Stimulated activated CD8-positive, alpha-beta memory T cell treated with anti-CD3 and anti-CD28 coated beads, Interleukin-4, amount 100 ng/mL, for 48 hours (primary cell): ENCODE measurements at places on chromosomes 12 and 14.

- no peak for DNase-seq
Observed at GRCh38 chr14:22210026-22210425, 379.0 kb downstream of the DAD1 start.

DNA sequence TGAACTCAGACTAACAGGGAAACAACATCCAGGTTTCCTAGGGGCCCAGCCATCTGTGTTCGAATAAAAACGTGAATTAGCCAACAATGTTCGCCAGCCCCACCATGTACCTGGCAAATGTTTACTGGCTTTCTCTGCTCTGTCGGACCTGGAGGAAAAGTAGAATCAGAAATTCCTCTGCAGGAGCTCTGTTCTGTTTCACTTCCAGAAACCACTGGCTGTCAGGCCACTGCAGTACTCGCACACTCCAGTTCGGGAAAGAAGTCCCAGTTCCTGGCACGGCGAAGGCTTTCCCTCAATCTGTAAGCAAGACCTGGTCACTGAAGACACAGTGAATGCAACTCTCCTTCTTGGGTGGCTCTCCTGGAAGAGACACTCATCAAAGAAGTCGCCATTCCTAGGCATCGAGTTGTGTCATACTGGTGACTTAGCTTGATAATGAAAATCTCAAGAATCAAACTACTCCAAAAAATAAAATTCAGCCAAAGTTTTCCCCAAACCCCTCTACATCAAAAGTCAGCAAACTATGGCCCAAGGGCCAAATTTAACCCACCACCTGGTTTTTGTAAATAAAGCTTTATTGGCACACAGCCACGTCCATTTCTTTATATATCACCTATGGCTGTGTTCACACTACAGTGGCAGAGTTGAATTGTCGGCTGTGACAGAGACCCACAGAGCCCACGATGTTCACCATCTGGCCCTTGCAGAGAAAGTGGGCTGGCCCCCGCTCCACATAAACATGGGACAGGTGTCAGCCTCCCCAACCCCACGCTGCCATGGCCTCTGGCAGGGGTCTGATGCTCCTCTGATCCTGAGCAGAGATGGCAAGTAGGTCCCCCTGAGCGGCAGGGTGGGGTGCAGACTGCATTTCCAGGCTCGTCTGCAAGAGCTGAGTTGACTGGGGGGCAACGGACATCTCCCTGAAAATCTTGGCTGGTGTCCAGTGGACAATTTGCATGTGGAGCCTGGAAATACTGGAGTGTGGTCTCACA lies 189.2 kb upstream of the DIO3 start:
- DNase-seq = no peak

DNA sequence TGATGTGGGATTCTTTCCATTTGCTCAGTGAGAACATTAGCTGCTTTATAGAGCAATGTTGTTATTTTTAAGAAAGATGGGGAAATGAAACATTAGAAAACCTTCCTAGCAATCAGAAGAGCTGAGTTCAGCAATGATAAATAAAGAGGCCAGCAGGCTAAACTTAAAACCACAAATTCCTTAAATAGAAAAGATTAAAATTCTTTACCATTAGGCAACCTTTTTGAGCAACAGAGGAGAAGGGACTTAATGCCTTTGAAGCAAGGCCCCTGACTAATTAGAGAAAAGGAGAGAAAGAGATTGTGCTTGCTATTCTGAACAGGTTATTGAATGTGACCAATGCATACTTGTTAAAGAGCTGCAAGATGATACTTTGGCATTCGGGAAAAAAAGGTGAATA lies 160.8 kb upstream of the LMO3 start:
- DNase-seq = no peak

GRCh38 chr14:22540293-22540692 lies 48.7 kb downstream of the DAD1 start:
- DNase-seq = no peak

DNA sequence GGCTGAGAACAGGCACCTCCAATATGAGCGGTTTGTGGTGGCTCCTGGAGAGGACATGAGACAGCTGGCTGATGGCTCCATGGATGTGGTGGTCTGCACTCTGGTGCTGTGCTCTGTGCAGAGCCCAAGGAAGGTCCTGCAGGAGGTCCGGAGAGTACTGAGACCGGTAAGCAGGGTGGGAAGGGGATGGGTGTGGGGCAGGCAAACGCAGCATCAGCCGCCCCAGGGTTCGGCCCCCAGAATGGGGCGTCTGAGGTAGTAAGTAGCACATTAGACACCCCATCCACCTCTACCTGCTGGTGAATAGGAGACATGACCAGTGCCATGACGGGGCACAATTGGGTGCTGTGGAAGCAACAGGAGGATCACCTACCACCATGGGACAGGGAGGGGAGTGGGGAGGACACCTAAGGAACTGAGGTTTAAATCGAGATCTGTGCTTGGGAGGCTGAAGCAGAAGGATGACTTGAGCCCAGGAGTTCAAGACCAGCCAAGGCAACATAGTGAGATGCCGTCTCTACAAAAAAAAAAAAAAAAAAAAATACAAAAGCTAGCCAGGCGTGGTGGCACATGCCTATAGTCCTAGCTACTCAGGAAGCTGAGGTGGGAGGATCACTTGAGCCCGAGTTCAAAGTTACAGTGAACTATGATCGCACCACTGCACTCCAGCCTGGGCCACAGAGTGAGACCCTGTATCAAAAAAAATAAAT lies 25.5 kb downstream of the ITGA7 start:
- no peak for DNase-seq

DNA sequence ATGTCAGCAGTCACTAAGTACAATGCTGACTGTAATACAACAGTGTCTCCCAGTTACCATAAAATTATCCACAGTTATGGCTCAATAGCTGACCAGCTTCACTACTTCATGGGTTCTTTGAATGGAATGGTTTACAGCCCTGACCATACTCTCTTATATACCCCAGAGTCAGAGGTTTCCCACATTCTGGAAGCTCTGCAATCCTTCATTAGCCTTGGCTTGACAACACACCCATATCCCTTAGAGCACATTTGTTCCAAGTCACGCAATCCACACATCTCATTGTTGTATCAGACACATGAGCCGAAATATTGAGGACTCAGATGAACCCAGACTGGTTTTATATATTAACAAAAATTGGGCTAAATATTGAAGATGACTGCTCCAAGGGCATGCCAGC lies 209.4 kb upstream of the PLXNC1 start:
- no peak for DNase-seq

DNA sequence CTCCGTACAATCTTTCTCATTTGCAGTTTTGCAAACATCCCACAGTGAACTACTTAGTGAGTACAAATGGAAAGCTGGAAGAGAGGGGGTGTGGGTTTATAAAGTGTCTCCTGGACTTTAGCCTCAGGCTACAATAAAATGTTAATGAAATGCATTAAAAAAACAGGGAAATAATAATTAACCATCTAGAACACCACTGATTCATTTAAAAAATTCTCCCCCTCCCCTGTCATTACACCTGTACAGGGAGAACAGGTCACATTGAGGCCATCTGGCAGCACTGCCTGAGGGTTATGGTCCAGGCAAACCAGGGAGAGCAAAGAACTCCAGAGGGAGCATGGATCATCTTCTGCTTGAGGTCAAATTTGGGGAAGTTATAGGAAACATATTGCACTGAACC lies 96.3 kb downstream of the TSPAN8 start:
- DNase-seq = no peak

DNA sequence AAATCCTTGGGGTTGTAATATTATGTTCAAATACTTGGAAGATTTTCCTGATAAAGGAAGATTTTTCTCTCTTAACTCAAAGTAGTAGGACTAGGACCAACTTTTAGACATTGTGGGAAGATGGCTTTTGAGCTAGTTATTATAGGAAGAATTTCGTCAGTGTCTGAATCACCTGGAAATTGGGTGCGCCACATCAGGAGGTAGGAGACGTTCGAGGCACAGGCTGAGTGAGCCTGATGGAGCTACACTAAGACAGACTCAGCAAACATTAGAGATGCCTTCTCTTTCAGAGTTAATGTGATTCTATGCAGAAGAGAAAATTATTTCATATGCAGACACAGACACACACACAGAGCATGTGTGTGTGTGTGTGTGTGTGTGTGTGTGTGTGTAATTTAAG lies 84.7 kb downstream of the DERA start:
- DNase-seq = no peak

GRCh38 chr12:80162177-80162576 lies 62.8 kb downstream of the OTOGL start:
- DNase-seq = no peak

GRCh38 chr12:129145381-129145780 lies 292.1 kb downstream of the GLT1D1 start:
- DNase-seq = no peak

GRCh38 chr12:95208678-95209077 lies 8.6 kb downstream of the FGD6 start:
- DNase-seq = no peak

GRCh38 chr14:64746298-64747250 lies 42.4 kb downstream of the PLEKHG3 start:
- DNase-seq = no peak

DNA sequence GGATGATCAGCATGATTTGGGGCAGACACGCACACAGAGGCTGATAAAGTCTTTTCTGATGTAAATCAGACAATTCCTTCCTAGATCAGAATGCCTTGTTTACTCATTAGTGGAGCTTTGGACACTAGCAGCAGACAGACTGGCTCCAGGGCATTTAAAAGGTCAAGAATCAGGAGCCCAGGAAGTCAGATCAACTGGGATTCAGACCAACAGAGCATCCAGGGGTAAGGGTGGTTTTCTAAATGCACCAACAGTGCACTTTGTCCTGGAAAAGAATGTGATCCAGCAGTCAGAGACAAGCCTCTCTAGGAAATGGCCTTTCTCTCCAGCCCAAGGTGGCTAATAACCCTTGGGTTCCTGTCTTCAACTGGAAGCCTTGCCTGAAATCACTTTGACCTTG lies 405.3 kb downstream of the MED13L start:
- DNase-seq = no peak

GRCh38 chr14:100122481-100123223 lies 36.8 kb downstream of the DEGS2 start:
- DNase-seq = no peak

GRCh38 chr14:82740547-82740946 lies 1206.9 kb upstream of the SEL1L start:
- DNase-seq = no peak

DNA sequence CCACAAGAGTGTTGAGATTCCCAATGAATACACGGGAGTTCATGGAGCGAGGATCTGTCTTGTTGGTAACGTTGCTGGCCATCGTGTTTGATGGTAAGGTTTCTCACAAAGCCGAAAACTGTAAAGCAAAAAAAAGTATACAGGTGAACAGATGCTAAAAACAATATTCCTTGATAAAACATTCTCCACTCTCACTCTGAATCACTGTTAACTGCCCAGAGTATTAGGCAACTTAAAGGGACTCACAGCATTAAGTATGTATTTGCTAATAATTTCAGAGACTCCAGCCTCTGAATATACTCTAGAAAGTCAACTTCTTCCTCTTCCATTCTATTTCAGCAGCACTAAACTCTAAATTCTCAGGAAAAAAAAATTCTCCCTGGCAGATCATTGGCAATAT lies 35.1 kb downstream of the HNRNPC start:
- DNase-seq = no peak

DNA sequence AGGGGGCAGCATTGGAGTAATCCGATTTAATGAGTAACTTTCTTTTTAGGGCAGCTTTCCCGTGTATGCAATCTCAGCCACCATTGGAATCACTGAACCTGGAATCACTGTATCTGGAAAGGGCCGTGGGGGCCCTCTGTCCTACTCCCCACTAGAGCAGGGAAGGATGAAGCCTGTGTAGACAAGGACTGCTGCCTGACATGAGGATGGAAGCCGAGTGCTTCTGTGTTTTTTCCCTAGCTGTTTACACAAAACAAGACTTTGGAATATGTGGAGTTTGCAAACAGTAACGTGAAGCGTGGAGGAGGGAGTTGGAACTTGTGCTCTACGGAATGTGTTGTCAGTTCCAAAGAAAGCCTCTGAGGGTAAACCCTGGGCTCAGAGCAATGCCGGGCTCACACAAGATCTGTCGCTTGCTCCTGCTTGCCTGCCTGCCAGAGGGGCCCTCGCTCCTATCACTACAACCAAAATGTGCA lies 32.4 kb upstream of the HDAC7 start:
- no peak for DNase-seq

DNA sequence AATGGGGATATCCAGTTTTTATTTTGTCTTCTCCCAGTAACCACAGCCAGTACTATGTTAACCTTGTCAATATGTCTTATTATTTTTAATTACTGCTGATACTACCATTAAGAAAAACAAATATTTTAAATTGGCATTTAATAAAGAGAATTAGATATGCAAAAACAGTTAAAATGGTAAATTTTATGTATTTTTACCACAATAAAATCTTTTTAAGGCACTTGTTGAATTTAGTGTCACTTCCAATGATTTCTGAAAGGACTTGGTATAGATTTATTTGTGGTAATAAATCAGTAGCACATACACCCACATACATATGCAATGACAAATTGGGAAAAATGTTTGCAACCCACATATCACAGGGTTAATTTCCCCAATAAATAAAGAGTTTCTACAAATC lies 14.0 kb downstream of the CDKN1B start:
- no peak for DNase-seq

GRCh38 chr12:568486-568885 lies 94.8 kb downstream of the NINJ2 start:
- DNase-seq = no peak

GRCh38 chr14:61462566-61463193 lies 141.3 kb downstream of the PRKCH start:
- no peak for DNase-seq

- DNase-seq = no peak
Observed at GRCh38 chr12:92786045-92786444, 83.3 kb downstream of the PLEKHG7 start.

DNA sequence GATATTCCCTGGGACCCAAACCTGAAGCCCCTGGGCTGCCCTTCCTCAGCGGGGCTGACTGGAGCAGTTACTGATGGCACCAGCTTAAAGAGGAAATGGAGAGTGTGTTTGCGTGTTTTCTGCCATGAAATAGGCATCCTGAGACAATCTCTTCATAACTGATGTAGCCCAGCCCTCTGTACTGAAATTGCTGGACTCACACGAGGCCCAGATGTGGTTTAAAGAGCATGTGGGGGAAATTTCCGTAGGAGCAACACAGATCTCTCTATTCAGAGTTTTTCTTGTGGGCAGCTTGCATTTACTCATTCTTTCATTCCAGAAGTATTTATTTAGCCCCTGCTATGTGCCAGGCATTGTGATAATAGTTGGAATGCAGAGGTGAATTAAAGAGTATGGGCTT lies 782.1 kb upstream of the TBX3 start:
- no peak for DNase-seq

DNA sequence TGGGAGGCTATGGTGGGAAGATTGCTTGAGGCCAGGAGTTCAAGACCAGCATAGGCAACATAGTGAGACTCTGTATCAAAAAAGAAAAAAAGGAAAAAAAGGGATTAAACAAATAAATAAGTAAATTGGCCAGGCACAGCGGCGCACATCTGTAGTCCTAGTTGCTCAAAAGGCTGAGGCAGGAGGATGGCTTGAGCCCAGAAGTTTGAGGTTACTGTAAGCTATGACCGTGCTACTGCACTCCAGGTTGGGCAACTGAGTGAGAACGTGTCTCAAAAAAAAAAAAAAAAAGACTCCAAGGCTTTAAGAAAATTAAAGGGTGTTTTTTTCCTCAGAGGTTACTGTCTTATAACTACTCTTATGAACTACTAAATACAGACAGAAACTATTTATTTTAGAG lies 11.7 kb downstream of the BEST3 start:
- DNase-seq = no peak

GRCh38 chr14:89384023-89384422 lies 33.0 kb downstream of the FOXN3 start:
- DNase-seq = no peak
